ENCODE measurements at places on chromosomes 5 and 9.

- no peak for DNase-seq
These were observed 13.8 kb downstream of the GPRIN1 start for GRCh38 chr5:176596069-176596644.

DNA sequence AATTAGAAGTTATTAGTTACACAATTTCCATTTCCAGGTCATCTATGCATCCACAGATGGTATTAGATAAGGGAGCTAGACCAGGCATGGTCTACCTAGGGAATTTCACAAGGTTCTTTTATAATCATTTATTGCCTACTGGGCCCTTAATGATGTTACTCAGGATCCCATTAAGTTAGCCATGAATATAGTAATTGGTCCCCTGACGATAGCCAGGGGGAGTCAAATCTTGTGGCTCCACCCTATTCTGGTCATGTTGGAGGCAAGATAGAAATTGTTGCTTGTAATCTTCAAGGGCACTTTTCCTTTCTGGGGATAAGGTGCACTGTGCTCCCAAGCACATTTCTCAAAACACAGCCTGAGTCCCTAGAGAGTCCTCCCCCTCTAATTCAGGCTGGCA is 14.1 kb upstream of the ELL2 start:
- DNase-seq: no peak

GRCh38 chr9:29213417-29214153 is 1640.3 kb upstream of the C9orf72 start:
- no peak for DNase-seq

DNA sequence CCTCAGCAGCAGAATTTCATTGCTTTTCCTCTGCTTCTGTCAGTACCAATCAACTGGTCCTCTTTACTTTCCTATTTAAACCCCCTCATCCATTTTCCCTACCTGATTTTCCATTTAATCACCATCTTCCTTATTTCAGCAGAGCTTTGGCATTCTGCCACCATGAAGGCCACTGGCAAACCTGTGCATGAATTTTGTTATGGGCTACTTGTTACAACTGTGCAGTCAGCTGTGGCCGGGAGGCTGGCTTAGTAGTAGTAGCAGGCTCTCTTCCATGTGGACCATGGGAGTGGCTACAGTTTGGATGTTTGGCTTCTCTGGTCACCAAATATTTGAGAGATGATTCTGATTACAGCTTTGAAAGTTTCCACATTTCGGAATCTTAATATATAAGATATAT is 976.6 kb upstream of the SEMA6A start:
- no peak for DNase-seq

- DNase-seq: no peak
These were observed 8.5 kb downstream of the KDM3B start for GRCh38 chr5:138360941-138361452.

- no peak for DNase-seq
These were observed 29.7 kb downstream of the SMIM15 start for GRCh38 chr5:61132559-61132958.

DNA sequence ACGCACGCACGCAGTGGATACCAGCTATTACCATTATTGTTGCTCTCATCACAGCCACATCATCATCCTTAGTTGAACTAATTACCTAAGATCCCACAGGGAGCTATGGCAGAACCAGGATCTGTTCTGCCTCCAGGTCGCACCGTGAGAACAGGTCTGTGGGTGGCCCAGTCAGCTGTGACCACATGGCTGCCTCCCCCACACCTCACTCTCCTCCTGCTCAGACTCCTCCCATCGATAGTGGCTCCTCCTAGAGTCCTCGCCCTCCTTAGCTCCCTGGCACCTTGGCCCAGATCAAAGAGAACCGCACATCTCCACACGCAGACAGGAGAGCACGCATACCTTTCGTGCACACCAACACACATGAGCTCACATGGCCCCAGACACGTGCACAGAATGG is 32.4 kb upstream of the RPL26L1 start:
- DNase-seq: no peak

- no peak for DNase-seq
These were observed 530.0 kb downstream of the SEMA5A start for GRCh38 chr5:9015937-9016270.

DNA sequence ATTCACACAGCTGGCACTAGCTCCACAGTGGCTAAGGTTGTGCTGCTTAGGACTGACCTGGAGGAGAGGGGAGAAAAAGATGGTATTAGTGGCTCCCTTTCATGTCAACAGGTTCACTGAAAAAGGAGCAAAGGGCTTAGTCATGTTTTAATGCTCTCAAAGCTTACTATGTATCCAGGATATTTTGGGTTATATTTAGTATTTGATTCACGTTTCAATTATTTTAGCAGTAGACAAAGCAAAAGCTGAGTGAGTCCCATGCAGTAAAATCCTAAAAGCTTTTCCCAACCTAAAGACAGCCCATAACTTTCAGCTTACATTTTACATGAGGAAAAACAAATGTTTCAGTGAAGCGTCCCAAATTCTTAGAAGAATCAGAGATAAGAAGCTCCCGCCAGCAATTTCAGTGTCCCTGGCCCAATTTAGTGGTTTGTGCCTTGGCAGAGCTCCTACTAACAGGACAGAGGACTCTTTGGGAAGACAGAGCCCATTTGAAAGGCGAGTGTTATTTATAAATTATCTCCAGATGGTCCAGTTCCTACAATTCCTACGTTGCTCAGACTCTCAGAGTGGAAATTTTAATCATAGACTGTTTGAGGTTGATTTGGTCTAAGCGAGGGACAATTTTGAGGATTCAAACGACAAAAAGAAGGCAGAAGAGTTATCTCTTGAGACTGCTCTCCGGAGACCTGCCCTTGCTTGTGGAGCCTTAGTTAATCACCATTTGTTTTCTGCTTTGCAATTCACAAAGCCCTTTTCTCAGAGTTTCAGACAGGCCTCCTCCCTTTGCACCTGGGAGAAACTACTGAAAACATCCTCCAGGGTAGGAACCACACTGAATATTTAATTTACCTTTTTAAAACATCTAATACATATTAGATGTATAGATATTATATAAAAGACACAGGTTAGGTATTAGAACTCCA is 225.0 kb upstream of the ANKRD55 start:
- no peak for DNase-seq

GRCh38 chr9:123099042-123099441 is 65.6 kb downstream of the GPR21 start:
- no peak for DNase-seq

GRCh38 chr9:87570000-87570908 is 72.6 kb downstream of the DAPK1 start:
- DNase-seq: no peak

DNA sequence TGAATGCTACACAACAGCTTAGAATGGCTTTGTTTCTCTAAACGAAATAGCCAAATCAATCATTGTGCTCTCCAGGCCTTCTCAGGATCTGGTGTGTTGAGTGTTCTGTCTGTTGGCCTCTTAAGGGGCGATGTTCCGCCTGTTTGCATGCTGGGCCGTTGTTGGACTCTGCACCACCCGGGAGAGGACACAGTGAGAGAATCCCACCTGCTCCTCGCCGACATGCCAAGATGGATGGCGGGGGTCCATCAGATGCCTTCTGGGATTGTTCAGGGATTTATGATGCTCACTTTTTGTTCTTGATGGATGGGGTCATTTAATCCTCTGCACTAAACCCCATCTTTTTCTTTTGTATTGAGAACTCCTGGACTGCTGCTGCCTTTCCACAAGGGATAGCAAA is 159.9 kb downstream of the NTRK2 start:
- no peak for DNase-seq

DNA sequence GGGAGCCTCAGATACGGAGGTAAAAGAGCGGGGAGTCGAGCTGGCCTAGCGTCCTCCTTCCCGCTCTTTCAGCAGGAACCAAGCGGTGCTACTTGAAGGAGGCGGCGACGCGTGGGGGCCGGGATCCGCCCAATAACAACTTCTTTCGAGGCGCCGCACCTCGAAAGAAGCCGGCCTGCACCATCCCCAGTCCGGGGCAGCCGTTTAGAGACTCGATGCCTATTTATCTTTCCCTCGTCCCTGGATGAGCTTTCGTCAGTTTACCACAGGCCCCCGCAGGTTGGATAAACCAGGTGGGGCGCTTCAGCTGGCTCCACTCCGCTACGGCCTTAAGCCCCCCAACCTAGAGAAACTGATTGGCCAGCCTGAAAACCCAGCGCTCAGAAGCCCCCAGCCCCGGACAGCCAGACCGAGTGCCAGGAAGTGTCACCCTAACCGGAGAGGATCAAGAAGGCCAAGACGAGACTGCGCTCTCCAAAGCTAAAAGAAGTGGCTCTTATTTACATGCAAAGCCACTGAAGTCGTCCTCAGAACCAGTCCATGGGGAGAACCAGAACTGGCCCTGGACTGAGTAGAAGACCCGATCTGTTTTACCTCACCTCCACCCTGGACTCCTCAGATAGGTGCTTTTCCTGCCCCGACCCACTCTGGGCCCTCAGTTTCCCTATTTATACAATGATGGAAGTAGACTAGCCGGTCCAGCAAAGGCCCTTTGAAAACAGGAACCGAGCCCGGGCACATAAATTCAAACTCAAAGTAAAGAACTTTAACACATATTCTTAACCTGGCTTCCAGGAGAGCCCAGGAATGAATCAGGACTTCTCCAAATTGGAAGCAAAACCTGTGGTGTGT is 1.4 kb downstream of the HAND1 start:
- no peak for DNase-seq

GRCh38 chr9:86369810-86370209 is 15.6 kb upstream of the TUT7 start:
- no peak for DNase-seq

DNA sequence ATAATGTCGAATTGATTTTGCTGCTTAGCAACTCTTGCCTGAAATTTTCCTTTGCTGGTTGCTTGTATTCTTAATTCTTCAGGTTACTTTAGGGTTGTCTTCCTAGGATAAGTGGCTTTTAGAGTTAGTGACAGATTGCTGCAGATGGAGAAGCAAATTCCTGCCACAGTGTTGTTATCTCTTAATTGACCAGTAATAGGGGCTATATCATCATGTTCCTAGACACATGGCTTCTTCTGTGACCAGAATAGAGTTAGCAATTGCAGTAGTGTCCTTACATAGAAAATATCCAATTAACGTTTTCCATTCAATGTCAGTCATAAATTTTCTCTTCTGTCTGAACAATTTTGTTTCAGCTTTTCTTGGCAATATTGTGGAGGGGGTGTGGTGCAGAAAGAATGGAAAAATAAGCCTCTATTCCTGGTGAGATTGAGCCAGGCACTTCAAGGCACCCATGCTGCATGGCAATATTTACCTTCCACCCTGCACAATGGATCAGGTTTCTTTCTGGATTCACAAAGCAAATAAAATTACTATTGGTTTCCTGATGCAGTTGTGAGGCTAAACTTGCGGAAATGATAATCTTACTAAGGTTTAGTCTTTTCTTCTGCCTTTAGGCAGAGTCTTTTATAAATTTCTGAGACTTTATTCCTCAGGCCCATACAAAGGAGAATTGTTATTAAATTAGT is 1481.5 kb downstream of the EFNA5 start:
- DNase-seq: no peak

- no peak for DNase-seq
These were observed 7.1 kb upstream of the KLF9 start for GRCh38 chr9:70421272-70422180.

- no peak for DNase-seq
These were observed 37.9 kb downstream of the SPZ1 start for GRCh38 chr5:80357671-80358070.

DNA sequence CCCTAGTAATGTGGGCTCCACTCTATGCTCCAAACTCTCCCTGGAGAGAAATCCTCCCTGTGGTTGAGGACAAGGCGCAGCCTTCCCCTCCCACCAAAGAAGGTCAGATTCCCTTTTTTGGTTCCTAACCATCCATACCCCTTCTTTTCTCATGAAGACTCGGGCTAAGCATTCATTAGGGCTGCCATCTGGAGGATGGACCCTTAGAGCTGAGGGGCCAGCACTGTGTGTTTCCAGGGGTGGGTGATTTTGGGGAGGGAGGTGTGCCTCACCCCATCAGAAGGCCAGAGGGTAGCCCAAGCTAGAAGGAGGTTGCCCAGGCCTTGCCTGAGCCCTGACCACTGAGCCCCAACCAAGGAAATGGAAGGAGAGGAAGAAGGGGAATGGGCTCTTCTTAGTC is 36.8 kb downstream of the TGFBI start:
- DNase-seq: no peak

- no peak for DNase-seq
These were observed 268.6 kb downstream of the PDE4D start for GRCh38 chr5:59624898-59625297.

DNA sequence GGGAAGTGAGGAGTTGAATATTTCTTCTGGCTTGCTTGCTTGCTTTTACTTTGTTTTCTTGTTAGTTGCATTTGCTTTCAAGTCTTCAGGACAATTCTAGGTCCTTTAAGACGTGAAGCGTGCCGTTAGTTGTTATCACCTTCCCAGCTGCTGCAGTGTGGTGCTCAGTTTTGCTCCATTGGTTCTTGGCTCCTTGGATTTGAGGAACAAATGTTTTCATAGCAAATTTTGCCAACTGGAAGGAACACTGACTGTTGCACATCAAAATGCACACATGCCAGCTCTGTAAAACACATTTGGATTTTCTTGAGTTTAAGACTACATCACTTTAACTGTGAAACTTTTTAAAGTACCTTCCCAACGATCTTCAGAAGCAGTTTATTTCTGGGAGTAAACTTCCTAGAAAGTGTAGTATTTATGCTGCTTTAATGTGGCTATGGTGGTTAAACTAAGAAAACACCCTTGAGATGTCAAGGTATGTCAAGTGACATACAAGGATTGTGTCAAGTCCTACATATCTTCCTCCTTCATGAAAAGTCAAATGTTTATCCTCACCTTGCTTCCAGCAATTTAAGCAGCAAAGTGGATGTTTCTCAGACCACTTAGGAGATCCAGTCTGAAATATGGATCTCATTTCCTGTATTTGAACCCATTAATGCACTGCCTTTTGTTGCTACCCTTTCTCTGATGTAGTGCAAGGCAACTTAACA is 24.9 kb downstream of the MOCS2 start:
- DNase-seq: no peak

DNA sequence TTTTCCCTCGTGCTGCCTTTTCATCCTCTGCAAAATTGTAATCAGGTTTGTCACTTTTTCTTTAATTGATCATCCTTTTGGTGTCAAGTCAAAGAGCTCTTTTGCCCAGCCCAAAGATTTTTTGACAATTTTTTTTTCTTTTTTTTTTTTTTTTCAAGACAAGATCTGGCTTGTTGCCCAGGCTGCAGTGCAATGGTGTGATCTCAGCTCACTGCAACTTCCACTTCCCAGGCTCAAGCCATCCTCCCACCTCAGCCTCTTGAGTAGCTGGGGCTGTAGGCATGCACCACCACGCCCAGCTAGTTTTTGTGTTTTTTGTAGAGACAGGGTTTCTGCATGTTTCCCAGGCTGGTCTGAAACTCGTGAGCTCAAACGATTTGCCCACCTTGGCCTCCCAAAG is 36.7 kb downstream of the CDK7 start:
- peak; percentile 42 for DNase-seq

GRCh38 chr5:150613991-150614660 is 26.3 kb upstream of the SYNPO start:
- no peak for DNase-seq

GRCh38 chr9:78865737-78866136 is 568.8 kb downstream of the PSAT1 start:
- DNase-seq: no peak

GRCh38 chr5:19928562-19929421 is 59.2 kb downstream of the CDH18 start:
- DNase-seq: no peak
